A673 (cell line): ENCODE measurements at places on chromosomes 3 and 15.

GRCh38 chr3:129506231-129506742 is 22.2 kb upstream of the RHO start:
- H3K4me3 ChIP-seq: no peak overlapping the region
- no peaks in the 10 kb centered on the region for H3K4me1 ChIP-seq
- DNase-seq: no peak
- no peaks in the 10 kb centered on the region for H3K36me3 ChIP-seq
- no peaks in the 10 kb centered on the region for H3K27me3 ChIP-seq

DNA sequence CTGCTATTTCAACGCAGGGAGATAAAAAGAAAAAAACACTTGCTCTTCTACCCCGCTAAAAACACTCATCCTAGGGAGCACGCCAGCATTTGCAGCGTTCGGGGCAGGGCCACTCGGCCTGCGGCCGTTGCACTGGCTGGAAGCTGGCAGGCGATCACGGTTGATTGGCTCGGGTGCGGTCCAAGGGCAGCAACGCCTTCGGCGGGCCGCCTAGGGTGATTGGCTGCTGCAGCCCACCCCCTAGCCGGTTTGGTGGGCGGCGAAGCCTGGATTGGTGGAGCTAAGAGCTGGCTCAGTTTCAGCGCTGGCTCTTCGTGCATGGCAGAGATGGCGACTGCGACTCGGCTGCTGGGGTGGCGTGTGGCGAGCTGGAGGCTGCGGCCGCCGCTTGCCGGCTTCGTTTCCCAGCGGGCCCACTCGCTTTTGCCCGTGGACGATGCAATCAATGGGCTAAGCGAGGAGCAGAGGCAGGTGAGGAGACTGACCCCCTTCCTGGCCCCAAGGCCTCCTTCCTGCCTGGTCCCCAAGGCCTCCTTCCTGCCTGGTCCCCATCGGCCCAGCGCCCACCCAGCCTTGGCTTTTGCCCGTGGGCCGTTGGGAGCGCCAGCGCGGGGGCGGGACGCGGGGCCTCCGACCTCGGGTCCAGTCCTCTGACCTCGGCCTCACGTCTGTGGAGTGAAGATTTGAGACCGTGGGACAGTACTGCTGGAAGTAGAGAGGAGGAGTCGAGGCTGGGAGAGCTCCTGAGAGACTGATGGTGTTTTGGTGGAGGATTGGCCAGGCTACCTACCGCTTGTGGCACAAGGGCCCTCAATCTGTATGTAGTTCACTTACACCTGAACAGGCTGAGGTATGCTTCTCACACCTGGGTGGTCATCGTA is at the start of gene IVD:
TSS of gene IVD (plus strand) at position 295 of the 881 bp plus-strand sequence. CDS start at position 328, 33 bp downstream.
- DNase-seq: peak; percentile 95
- peak within 1 kb of the TSS; percentile 86 for H3K4me3 ChIP-seq
- peak within 1 kb of the TSS; percentile 69 for H3K27ac ChIP-seq

- peaks cover 9% of the 10 kb centered on the region for H3K4me1 ChIP-seq
- H3K4me3 ChIP-seq: no peak overlapping the region
- H3K36me3 ChIP-seq: no peaks in the 10 kb centered on the region
Observed at GRCh38 chr15:68730471-68730919, 90.2 kb downstream of the ANP32A start.

GRCh38 chr15:92092289-92093105 is 239.0 kb downstream of the SLCO3A1 start:
- H3K27ac ChIP-seq: no peak overlapping the region
- no peaks in the 10 kb centered on the region for H3K4me1 ChIP-seq
- DNase-seq: no peak
- H3K27me3 ChIP-seq: no peaks in the 10 kb centered on the region

DNA sequence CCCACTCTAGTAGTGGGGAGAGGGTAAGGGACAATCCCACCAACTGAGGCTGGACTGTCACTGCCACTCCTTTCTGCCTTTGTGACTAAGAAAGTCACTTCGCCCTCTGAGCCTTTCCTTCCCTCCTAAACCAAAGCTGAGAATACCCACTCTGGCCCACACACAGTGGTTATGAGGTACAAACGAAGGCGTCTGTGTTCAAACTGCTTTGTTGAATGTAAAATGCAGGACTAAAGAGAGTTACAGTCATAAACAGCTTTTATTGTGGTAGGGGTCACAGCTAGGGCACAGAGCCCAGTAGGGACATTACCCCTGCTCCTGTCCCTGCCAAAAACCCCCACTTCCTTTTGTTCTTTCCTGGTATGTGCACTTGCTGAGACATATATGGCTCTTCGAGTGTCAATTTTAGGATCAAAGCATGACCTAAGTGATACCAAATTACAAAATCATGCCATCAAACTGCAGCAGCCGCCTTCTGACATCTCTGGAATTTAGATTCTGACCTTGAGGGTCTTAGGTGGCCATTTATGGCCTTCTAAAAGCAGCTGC is 45.1 kb downstream of the CTDSPL start:
- DNase-seq: no peak
- H3K27me3 ChIP-seq: no peaks in the 10 kb centered on the region
- no peaks in the 10 kb centered on the region for H3K36me3 ChIP-seq
- H3K4me3 ChIP-seq: no peak overlapping the region
- H3K27ac ChIP-seq: no peak overlapping the region

- no peak overlapping the region for H3K27ac ChIP-seq
- no peak overlapping the region for H3K4me3 ChIP-seq
- H3K4me1 ChIP-seq: no peaks in the 10 kb centered on the region
- no peaks in the 10 kb centered on the region for H3K27me3 ChIP-seq
- DNase-seq: no peak
Observed at GRCh38 chr3:162540421-162540820, 1043.8 kb downstream of the OTOL1 start.

DNA sequence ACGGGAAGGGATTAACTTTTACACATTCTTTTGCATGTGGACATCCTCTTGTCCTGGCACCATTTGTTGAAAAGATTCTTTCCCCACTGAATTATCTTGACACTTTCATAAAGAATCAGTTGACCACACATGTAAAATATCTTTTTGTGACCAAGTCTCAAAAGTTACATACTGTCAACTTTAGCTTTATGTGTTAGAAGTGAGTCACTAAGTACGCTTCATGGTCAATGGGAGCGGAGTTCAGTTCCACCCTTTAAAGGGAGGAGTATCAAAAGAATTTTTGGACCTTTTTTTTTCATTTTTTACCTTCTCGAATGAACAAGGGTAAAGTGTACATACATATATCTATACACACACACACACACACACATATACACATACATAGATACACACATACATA is 35.4 kb downstream of the MAPK6 start:
- H3K27ac ChIP-seq: no peak overlapping the region
- no peak for DNase-seq
- no peaks in the 10 kb centered on the region for H3K4me1 ChIP-seq

DNA sequence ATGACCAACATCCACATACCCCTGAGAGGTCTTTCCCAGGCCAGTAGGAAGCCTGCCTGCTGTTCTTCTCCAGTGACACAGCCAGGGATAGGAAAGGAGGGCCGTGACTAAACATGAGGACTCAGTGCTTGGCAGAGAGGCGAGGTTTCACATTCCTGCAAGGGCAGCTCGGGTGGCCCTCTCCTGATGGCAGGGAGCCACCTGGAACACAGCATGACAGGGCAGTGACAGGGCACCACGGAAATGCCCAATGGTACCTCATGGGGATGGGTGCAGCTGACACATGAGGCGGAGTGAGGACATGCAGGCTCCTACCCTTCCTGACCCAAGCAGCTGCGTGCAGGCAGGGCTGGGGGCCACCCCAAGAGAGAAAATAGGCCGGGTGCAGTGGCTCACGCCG is 7.4 kb upstream of the TGM5 start:
- H3K4me1 ChIP-seq: no peaks in the 10 kb centered on the region
- H3K27ac ChIP-seq: no peak overlapping the region
- no peaks in the 10 kb centered on the region for H3K27me3 ChIP-seq
- H3K36me3 ChIP-seq: no peaks in the 10 kb centered on the region

DNA sequence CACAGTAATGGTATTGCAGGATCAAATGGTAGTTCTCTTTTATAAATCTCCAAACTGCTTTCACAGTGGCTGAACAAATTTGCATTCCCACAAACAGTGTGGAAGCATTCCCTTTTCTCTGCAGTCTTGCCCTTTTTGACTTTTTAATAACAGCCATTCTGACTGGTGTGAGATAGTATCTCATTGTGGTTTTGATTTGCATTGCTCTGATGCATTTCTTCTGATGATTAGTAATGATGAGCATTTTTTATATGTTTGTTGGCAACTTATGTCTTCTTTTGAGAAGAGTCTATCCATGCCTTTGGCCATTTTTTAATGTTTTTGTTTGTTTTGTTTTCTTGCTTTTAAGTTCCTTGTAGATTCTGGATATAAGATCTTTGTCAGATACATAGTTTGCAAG is 316.1 kb upstream of the TMCO5A start:
- no peak overlapping the region for H3K4me3 ChIP-seq
- no peaks in the 10 kb centered on the region for H3K27me3 ChIP-seq
- no peaks in the 10 kb centered on the region for H3K4me1 ChIP-seq
- no peak overlapping the region for H3K27ac ChIP-seq

GRCh38 chr15:66755298-66756068 is 53.4 kb downstream of the SMAD6 start:
- peaks cover 11% of the 10 kb centered on the region for H3K4me1 ChIP-seq
- H3K27ac ChIP-seq: no peak overlapping the region
- no peak overlapping the region for H3K4me3 ChIP-seq
- H3K27me3 ChIP-seq: no peaks in the 10 kb centered on the region
- peaks cover 21% of the 10 kb centered on the region for H3K36me3 ChIP-seq

- no peaks in the 10 kb centered on the region for H3K4me1 ChIP-seq
- H3K27me3 ChIP-seq: no peaks in the 10 kb centered on the region
- no peak overlapping the region for H3K27ac ChIP-seq
- no peak for DNase-seq
- H3K36me3 ChIP-seq: peaks cover 23% of the 10 kb centered on the region
Observed at GRCh38 chr15:78284758-78285157, 14.7 kb downstream of the SKIC8 start.

DNA sequence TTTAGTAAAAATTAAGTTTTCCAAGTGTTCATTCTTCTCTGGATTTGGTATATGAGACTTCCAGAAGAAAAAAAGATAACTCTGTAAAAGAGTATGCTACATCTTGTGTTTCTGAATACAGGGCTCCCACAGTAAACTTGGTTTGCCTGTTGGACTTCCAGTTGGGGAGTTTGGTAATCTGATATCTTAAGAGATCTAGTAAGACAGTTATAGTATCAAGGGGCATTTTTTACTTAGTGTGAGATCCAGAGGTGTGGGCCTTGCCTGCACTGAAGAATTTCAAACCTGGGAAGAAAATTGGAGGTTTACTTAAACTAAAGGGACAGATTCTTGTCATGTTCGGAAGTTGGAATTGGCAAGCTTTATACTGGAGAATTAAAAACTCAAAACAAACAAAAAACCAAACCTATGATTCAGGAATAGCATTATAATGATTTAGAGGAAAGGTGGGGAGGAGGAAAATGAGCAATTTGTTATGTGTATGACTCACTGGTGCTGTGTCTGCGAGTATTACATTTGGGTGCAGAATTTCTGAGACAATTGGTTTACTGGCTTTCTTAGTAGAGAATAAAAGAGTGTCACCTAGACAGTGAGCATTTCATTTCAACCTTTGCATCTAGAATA is 58.9 kb upstream of the ULK4 start:
- no peak overlapping the region for H3K27ac ChIP-seq
- no peaks in the 10 kb centered on the region for H3K27me3 ChIP-seq
- no peak overlapping the region for H3K4me3 ChIP-seq
- no peaks in the 10 kb centered on the region for H3K36me3 ChIP-seq

DNA sequence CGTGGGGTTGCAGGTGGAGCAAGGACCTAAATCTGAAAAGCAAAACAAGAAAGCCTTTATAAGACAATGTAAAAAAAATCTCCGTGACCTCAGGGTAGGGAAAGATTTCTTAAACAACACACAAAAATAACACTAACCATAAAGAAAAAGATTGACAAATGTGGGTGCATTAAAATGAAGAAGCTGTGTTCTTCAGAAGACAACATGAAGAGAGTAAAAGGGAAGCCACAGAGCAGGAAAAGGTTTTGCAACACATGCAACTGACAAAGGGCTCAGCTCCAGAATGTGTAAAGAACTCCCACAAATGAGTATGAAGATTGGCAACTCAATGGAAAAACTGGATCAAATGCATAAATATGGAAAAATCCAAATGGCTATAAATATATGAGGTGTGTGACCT is 74.2 kb downstream of the MAGEF1 start:
- no peak for DNase-seq
- no peaks in the 10 kb centered on the region for H3K27me3 ChIP-seq
- H3K4me1 ChIP-seq: peaks cover 5% of the 10 kb centered on the region
- no peak overlapping the region for H3K4me3 ChIP-seq
- no peak overlapping the region for H3K27ac ChIP-seq

- no peaks in the 10 kb centered on the region for H3K27me3 ChIP-seq
- no peak overlapping the region for H3K4me3 ChIP-seq
Observed at GRCh38 chr3:153052096-153052460, 109.9 kb upstream of the RAP2B start.

GRCh38 chr3:129973853-129974563 is 512 bp upstream of the TRH start:
- H3K27me3 ChIP-seq: peaks cover 73% of the 10 kb centered on the region
- no peaks in the 10 kb centered on the region for H3K36me3 ChIP-seq
- H3K4me1 ChIP-seq: peaks cover 5% of the 10 kb centered on the region
- H3K4me3 ChIP-seq: no peak overlapping the region

DNA sequence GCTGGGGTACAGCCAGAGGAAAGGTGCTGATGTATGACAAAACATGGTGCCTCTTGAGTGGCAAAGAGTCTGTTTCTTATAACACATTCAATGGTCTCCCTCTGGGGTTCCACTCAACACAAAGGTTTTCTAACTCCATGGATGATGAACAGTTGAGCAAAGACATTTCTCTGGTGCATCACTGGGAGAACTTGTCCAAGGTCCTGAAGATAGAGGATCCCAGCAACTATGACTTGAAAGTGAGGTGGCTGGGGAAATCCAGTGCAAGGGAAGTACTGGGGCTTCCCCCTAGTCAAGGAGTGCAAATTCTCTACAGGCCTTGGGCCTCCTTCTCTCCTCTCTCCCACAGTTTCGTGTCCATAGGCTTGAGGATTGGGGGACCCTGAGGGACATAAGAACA is 431.1 kb downstream of the WDR72 start:
- no peak for DNase-seq
- no peaks in the 10 kb centered on the region for H3K27me3 ChIP-seq
- no peaks in the 10 kb centered on the region for H3K4me1 ChIP-seq
- no peak overlapping the region for H3K4me3 ChIP-seq
- no peak overlapping the region for H3K27ac ChIP-seq
- no peaks in the 10 kb centered on the region for H3K36me3 ChIP-seq

- no peak overlapping the region for H3K4me3 ChIP-seq
- no peaks in the 10 kb centered on the region for H3K27me3 ChIP-seq
- no peak for DNase-seq
- no peaks in the 10 kb centered on the region for H3K36me3 ChIP-seq
- peaks cover 4% of the 10 kb centered on the region for H3K4me1 ChIP-seq
- no peak overlapping the region for H3K27ac ChIP-seq
Observed at GRCh38 chr3:145716519-145716918, 444.5 kb downstream of the PLOD2 start.
